Foreskin keratinocyte (primary cell): ENCODE measurements at places on chromosomes 3 and 15. TPM values are rescaled to one million over a fixed set of nuclear protein-coding genes. Genes with fewer than 3 reads are reported as not detected.

C15orf61 gene
- total RNA-seq = 2.9 and 3.1 TPM in 2 replicates

DNA sequence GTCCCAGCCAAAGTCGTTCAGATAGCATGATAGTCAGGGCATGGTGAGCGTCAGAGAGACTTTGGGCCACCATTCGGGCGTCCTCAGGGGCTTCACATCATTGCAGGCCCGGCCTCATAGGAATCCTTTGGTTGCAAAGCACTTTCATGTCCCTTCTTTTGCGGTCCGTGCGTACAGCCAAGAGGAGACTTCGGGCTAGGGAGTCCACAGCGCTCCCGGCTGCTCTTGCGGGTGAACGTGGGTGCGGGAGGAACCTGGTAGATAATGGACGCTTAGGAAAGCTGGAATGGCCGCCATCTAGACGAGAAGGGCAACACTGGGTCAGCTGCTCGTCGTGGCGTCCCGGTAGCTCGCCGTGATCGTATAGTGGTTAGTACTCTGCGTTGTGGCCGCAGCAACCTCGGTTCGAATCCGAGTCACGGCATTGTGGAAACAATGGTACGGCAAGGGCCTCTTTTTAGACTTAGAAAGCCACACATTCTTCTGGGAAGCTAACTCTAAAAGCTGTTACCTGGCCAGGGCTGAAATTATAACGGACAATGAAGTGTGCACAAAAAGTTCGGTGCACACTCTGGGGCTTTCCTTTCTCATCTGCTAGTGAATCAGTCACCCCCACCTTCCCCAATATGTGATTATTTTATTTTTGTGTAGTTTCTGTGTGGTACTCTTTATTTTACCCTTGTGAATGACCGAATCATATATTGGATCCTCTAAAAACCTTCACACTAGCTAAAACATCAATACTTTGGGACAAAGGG, 13.2 kb upstream of the SHF start:
- peak; percentile 72 for DNase-seq

GRCh38 chr3:23442598-23443383, 239.7 kb downstream of the UBE2E2 start:
- DNase-seq = no peak

DNA sequence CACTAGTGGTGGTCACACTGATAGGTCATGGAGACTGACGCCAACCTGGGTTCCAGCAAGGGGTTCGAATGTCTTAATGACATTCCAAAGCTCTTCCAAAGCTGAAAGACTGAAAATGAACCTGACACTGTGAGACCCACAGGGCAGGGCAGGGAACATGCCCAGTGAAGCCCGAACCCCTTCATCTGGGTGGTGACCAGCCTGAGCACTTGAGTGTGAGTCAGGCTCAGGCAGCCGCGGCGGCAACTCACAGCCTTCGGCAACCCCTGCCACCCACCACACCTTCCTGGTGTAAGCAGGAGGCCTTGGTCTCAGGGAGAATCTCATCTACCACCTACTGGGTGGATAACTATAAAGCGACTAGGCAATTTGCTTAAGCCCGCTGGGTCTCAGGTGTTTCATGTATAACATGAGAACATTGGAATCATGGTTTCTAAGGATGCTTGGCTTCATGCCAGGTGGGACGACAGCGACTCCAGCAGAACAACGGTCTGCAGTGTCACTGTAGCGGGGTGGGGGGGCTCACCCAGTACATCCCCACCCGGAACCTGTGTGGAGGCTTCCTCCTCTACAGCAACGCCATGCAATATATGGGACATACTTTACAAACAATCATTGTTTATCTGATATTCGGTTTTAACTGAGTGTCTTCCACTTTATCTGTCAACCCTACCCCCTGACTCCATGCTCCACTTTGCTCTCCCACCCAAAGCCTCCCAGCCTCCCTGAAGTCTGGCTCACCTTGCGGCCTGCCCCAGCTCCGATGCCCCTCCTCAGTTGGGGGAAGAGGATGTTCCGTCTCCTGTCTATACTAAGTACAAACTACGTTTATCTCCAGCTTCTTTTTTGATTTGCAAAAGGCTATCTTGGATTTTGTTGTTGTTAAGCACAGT, 125.0 kb upstream of the MEF2A start:
- no peak for DNase-seq

RCN2 gene
- total RNA-seq = 62.5 and 71.1 TPM in 2 replicates

DNA sequence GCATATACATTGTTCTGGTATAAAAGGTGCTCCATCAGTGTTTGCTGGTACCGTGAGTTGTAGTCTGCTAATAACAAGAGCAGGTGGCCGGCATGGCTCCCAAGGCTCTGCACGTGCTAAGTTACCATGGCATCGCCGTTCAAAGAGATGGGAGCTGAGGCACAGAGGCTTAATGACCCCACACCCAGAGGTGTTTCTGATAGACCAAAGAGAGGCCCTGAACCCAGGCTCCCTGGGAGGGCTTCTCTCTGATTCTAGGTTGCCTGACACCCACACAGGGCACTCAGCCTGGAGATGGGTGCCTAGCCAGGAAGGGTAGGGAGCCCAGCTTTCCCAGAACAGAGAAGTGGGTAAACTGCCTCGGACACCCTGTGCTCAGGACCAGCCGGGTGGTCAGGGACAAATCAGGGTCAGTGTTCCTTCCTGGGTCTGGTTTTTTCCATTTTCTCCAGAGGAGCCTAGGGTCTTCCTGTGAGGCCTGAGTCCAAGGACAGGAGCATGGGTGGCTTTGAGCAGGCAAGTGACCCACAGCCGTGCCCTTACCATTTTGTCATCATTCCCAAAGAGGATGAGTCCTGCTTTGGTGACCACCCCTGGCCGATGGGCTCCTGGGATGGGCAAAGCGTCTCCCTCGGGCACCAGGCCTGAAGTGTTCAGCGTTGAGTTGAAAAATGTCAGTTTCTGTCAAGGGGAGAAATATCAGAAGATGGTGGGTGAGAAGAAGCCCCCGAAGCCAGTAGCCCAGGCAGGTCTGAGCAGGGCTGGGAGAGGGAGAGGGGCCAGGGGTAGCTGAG, 27.3 kb downstream of the ALDH1L1 start:
- no peak for DNase-seq

DNA sequence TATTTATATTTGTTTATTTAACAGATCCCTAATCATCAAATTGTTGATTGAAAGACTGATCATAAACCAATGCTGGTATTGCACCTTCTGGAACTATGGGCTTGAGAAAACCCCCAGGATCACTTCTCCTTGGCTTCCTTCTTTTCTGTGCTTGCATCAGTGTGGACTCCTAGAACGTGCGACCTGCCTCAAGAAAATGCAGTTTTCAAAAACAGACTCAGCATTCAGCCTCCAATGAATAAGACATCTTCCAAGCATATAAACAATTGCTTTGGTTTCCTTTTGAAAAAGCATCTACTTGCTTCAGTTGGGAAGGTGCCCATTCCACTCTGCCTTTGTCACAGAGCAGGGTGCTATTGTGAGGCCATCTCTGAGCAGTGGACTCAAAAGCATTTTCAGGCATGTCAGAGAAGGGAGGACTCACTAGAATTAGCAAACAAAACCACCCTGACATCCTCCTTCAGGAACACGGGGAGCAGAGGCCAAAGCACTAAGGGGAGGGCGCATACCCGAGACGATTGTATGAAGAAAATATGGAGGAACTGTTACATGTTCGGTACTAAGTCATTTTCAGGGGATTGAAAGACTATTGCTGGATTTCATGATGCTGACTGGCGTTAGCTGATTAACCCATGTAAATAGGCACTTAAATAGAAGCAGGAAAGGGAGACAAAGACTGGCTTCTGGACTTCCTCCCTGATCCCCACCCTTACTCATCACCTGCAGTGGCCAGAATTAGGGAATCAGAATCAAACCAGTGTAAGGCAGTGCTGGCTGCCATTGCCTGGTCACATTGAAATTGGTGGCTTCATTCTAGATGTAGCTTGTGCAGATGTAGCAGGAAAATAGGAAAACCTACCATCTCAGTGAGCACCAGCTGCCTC, 14.7 kb downstream of the THBS1 start:
- DNase-seq = no peak

MAN2C1 gene
- 73.8 and 74.1 TPM in 2 replicates for total RNA-seq

FBXW12 gene
- not detected in 2 replicates for total RNA-seq

- no peak for DNase-seq
Measured at GRCh38 chr15:74343797-74344127, 23.7 kb downstream of the CYP11A1 start.

DNA sequence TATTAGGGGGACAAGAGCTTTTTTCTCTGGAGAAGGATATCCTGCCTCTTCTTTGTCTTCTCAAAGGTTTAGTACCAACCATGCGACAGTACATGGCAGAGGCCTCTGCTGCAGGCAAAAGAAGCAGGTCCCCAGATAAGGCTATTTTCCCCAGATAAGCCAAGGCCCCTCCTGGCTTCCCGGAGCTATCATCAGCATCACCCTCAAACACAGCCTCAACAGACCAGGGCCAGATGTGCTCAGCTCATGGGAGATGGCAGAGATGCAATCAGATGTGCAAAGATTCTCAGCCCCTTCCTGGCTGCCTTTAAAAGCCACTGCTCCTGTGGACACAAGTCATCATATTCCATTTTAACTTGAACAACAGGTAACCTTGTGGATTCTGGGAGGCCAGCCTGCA, 49.0 kb downstream of the NTRK3 start:
- no peak for DNase-seq

DNA sequence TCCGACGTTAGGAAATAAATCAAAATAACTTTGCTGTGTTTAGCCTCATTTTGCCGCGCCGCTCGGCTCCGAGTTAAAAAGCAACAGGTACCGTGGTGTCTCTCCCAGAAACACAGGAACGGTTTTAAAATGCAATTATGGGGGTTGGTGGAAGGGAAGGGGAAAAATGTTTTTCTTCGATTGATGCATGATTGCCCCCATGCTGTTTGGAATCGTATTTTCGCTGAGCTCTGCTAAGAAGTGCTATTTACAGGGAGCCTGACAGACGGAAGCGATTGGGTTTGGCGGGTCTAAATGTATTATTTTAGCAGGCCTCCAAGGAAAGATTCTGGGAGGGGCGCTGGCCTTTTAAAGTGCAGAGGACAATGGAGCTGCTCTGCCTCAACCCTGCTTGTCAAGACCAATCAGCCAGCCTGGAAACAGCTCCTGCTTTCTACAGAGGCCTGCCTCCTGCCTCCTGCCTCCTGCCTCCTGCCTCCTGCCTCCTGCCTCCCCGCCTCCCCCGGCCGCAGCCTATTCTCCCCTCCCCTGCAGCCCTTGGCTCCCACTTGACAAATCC, 156.7 kb upstream of the TLE3 start:
- DNase-seq = no peak

- DNase-seq = no peak
Measured at GRCh38 chr15:29205186-29205585, 64.4 kb downstream of the NSMCE3 start.

DNA sequence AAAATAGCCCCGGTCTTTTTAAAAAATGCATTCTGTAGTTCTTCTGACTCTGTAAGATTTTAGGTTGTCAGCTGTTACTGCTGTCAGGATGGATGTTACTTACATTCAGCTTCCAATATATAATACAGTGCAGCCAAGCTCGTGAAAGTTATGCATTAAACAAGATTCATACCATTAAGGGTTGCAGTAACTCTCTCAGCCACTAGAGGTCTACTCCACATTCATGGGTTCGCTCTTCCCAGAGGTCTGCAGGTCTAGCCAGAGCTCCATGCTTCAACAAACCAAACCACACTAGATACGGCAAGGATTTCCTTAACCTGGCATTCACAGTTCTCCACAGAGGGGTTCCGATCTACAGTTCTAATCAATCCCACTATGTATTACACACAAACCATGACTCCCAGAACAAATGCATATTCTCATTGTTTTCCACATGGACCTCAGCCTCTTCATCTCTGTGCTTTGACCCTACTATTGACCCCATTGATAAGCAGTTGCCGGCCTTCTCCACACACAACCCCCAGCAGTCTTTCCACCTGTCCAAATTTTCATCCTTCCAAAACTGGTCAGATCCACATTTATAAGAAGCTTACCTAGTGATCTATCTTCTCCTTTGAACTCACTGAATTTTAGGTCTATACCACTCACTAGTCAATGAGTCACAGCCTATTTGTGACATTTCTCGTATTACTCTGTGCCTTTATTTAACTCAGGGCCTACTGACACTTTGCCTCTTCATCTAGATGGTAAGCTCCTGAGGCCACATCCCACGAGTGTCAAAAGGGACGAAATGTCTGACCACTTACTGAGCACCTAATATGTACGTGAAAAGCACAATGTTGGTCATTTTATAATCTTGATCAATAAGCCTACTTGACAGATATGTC, 33.7 kb downstream of the RORA start:
- no peak for DNase-seq

PPP2R3A gene
- total RNA-seq = 15.4 and 19.1 TPM in 2 replicates

PIF1 gene
- total RNA-seq = 16.0 and 18.6 TPM in 2 replicates

DNA sequence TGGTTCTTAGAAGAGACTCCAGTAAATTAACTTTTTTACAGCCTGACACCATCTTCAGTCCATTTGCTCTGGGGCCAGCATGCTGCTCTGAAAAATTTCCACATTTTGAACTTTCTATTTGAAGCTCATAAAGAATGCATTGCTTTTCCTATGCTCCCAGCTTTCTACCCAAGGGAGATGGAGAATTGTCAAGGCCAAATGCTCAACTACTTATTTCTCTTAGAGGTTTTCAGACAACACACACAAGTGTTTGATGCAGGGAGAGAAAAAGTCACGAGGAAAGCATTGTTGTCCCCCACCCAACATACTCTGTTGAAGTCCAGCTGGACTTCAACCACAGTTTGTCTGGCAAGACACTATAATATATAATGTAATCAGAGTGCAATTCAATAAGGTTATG, 100.3 kb upstream of the CADPS start:
- no peak for DNase-seq

GRCh38 chr3:139122221-139122581, 77.5 kb upstream of the PRR23C start:
- no peak for DNase-seq

GRCh38 chr15:47924381-47924780, 196.4 kb upstream of the SLC24A5 start:
- DNase-seq = no peak

DNA sequence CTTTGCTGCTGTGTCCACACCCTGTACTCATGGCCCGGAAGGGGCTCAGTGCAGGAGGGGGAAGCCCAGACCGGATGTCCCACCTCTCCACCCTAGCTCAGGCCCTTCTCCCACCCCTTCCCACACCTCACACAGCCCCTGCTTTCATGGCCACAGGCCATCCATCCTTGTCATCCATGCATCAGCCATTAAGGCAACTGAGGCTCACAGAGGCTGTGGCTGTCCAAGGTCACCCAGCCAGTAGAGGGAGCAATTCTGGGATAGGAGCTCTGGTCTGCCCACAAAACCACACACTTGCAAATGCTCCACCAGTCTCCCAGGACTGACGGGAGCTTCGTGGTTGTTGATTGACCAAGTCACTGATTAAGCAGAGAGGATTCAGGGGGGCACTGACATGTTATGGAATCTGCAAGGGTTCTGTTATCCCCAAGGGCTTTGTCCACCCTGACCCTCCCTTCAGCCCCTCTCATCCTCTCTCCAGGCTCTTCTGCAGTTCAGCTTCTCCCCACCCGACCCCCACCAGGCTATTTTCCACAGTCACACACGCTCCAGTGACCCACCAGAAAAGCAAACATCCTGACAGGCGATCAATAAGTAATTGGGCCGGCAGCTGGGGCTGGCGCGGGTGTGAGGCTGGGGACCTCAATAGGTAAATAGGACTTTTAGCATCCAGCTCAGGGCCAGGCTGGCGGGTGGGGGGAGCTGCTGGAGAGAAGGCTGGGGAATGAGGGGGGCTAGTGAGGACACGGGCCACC, 15.1 kb downstream of the LINGO1 start:
- DNase-seq = no peak
